ENCODE measurements at places on chromosomes 3 and 15.

GRCh38 chr3:11001020-11001657, 8.6 kb downstream of the SLC6A1 start:
- DNase-seq = no peak

GRCh38 chr15:100713163-100713867, 110.9 kb downstream of the ASB7 start:
- no peak for DNase-seq

DNA sequence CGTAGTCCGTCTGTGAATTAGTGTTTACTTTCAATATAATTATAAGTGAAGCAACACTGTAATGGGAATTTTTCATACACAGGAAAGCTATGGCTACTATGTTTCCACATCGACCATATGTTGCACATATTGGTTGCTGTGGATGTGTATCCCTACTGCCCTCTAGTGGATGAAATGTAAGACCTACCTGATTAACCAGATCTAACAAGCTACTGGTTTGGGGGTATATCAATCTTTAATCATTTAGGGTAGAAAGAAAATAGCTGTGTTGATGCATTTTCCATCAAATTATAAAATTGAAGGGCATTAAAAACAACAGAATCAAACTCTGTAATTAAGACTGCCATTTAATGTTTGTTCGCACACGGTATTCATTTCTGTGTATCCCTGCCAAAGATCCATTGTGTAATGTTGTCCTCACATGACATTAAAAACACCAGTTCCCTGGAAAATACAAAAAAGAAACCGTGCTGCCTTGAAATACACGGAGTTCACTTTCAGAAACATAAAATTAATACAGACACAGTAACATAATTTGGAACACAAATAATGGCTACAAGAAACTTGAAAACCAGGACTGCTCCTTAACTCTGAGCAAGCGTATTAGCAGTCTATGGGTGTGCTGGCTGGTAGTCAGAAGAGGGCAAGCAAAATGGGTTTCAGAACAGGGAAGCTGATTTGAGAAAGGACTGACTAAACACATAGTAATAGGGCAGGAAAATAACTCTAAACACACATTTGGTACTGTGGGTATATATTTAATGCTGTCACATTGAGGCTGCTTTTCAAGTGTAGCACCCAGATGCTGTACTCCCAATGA, 125.1 kb downstream of the TIGIT start:
- DNase-seq = no peak

DNA sequence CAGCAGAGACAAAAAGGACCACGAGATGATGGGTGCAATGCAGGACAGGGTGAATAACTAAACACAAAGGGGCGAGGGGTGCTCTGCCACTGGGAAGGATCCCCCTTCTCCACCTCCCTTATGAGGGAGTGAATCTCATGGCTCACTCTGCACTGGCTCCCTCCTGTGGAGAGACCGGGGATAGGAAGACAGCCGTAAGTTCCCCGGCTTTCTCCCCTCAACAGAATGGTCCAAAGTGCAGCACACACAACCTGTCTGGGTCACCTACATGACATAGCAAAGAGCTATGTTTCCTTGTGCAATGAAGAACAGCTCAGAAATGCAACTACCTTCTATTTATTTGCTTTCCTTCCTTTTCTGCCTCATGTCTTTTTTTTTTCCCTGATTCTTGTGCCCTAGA, 7.8 kb upstream of the ACSBG1 start:
- DNase-seq = peak; percentile 52

- DNase-seq = no peak
Observed at GRCh38 chr3:186775999-186776398, 7.4 kb upstream of the EIF4A2 start.

- DNase-seq = no peak
Observed at GRCh38 chr3:134315286-134316106, 58.8 kb downstream of the AMOTL2 start.

DNA sequence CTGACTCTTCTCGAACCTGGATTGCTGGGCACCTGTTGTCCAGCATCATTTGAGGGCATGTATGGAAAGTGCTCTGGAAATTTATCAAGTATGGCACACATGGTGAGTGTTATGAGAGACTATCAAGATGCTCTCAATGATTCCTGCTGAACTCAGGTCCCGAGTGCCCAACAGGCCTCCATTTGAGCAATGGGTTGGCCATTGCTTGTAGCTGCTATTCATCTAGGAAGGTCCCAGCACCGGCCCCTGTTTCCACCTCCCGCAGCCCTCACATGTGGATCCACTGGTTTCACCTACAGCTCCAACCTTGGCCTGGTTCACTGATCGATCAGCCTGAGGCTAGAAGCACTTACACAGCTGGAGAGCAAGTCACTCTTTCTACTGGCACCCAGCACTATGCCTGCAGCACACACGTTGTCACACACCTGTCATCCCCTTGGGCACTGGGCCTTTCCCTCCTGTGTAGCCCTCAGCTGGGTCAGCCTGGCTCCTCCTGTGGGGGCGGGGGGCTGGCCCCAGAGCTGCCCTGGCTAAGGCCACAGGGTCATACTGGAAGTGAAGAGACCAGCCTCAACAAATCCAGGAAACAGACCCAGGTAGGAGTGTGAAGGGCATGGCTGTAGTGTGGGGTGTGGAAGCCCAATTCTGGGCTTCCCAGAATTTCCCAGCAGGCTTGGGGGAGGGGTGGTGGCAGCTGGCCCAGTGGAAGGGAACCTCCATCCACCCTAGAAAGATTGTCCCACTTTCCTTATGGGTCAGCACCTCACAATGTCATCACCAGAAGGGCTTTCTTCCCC, 41.7 kb upstream of the SMAD3 start:
- no peak for DNase-seq

DNA sequence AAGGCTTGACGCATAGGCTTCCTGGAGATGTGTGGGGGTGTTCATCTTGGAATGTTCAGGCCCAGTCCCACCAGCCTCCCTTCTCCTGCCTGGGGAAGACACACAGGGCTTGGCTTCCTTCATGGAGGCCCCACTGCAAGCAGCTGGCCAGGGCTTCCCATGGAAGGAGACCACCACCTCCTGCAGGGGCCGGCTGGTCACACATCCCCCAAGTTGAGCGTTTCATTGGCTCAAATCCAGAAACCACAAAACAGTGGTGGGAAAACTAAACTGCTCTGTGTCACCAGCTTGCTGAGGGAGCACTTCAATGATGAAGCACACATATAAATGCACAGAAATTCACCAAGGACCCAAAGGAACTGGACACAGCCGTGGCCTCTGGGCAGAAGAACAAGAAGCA, 8.3 kb downstream of the IQSEC1 start:
- DNase-seq = no peak

GRCh38 chr15:74799255-74799855, 13.3 kb upstream of the LMAN1L start:
- DNase-seq = peak; percentile 51

DNA sequence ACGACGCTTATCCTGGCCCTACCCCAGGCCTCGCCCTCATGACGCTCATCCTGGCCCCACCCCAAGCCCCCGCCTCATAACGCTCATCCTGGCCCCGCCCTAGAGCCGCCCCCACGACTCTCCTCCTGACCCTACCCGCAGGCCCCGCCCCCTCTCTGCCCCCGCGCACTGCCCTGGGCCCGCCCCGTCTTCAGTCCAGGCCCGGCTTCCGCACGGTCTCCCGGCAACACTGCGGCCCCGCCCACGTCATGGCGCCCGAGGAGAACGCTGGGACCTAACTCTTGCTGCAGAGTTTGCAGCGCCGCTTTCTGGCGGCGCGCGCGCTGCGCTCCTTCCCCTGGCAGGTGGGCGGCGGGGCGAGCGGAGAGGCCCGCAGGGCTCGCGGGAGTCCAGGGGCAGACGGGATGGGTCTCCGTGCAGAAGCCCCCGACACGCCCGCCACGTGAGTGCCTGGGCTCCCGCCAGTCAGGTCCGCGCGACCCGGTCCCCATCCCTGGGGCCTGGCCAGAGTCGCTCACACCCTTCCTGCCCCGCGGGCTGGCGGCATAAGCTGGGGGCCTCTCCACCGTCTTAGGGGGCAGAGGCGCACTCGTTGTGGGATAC, 52.5 kb upstream of the ROPN1B start:
- DNase-seq = no peak

DNA sequence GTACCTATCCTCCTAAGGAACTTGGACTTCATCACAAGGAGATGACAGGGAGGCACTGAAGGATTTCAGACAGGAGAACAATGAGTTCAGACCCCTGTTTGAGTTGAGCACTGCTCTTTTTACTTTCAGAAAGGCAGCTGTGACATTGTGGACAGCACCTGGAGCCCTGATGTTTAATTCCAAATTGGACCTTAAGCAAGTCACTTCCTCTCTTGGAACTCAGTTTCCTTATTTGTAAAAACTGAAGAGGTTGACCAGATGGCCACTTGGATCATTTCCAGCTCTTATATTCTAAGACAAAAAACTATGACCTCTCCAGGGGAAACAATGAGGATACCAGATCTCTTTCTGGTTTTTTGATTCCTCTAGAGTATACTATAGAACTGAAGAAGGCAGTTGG, 34.1 kb upstream of the SMAD3 start:
- DNase-seq = no peak

GRCh38 chr3:37819591-37819990, 42.1 kb upstream of the CTDSPL start:
- DNase-seq = no peak

GRCh38 chr15:65050270-65050669, 5.1 kb downstream of the SLC51B start:
- no peak for DNase-seq

DNA sequence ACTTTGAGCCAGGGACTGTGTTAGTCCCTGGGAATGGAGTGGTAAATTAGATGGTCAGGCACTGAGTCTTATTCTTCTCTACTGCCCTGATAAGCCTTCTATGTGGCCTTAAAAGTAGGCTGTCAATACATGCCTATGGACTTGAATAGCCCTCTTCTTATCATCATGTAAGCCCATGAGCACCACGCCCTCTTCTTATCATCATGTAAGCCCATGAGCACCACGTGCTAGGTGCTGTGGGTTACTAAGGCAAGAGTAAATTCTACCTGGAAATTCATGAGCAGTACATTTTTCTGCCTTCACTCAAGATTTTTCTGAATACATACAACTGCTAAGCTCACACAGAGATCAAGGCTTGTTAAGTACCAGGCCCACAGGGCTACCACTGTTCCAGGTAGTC, 68.5 kb downstream of the DHX30 start:
- DNase-seq = no peak

- peak; percentile 26 for DNase-seq
Observed at GRCh38 chr3:71128961-71129360, 454.6 kb downstream of the FOXP1 start.

- DNase-seq = no peak
Observed at GRCh38 chr3:40169983-40170382, 139.5 kb upstream of the EIF1B start.

DNA sequence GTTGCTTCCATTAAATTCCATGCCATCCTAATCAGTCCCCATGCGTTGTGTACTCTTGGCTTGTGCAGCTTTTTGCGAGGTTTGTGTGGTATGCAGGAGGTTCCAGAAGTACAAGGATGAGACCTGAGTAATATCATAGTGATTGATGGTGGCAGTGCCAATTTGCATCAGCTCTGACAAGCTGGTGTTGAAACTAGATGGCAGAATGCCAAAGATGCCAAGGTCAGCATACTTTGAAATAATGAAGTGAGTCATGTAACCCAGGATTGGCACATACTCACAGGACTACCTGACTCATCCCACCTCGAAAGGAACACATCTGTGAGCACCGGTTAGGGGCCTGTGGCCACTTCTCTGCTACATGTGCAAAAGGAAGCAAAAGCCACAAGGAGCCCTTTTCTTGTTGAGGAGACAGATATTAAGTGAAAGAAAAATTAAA, 14.3 kb downstream of the KAT2B start:
- peak; percentile 61 for DNase-seq

DNA sequence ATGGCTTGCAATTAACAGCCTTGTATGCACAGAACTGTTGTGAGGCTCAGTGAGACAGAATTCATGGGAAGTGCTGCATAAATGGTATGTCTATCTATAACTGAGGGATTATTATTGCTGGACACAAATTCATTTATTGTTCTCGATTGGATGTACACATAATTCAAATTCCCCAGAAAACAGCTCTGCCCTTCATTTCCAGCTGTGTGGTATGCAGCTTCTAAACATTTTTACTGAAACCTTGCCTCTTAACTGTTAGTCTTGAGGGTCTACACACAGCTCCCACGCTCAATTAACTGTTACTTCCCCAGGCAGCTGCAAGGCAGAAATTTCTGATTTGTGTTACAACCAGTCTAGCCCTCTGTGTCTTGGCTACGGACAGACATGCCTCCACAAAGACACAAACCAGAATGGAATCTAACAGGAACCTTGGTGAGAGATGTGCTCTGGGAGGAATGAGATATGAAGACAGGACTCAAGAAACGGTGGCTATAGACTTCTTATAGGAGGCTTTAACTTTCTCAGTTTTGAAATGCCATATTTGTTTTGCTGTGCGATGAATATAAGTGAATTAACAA, 139.7 kb upstream of the TBL1XR1 start:
- no peak for DNase-seq

GRCh38 chr3:77065750-77066149, 25.9 kb downstream of the ROBO2 start:
- no peak for DNase-seq

DNA sequence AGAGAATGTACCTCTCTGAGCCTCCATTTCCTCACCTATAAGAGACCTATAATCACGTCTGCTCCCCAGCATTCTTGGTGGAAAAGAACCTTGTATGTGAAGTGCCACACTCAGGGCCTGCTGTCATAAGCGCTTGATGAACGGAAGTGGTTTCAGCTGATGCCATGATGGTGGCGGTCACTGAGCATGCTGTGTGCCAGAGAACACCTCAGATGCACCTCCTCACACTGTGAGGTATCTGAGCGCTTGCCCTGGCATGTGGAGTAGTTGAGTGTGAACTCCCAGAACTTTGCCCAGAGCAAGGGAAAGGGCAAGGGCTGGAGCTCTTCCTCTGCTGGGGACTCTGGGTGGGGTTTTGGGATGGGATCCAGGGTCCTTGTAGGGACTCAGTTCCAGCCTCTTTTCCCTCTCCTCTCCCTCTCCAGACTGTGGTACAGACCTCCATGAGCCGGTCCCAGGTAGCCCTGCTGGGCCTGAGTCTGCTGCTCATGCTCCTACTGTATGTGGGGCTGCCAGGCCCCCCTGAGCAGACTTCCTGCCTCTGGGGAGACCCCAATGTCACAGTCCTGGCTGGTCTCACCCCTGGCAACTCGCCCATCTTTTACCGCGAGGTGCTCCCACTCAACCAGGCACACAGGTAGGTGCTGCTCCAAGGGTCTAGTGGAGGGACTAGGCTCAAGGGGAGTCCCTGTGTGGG, 2.7 kb downstream of the ABHD14A start:
- peak; percentile 53 for DNase-seq

Data from activated naive CD4-positive, alpha-beta T cell treated with anti-CD3 and anti-CD28 coated beads, Interleukin-2, amount 10 ng/mL, durations not matched to agents 7 days and 5 days (primary cell).